ENCODE measurements at places on chromosomes 1 and 21.
A peak's percentile ranks its signal among the peaks of the same experiment; 100 is the strongest.

- ATAC-seq: no peak
Measured at GRCh38 chr1:179774000-179774399, 30.9 kb downstream of the FAM163A start.

DNA sequence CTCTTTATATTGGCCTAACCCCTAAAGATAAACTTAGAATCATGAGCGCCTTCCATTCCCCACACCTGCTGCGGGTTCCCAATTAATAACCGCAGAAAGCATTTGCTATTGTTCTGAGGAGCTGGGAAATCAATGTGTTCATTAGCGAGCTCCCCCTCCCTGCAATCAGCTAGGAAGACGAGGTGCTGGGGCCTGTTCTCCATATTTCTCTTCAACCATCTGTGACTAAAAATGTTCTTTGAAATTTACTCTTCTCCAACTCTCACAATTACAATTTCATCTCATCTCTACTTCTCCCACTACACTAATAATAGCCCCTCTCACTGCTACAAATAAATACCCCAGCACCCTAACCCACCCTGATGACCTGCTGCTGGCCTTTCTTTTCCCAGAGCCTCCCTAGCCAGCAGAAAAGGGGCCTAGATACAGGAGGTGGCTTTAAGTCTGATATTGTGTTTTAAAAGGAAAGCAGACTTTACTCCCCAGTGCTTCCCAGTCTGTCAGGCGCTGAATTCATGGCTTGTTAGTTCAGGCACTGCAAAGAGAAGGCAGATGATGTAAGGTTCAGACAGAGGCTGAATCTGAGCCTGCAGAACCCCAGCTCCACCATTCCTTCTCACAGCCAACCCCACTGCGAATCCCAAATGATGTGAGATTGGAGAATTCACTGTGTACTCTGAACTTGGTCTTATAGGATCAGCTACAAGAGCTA is 477.5 kb upstream of the DAB1 start:
- peak; percentile 96 for ATAC-seq

DNA sequence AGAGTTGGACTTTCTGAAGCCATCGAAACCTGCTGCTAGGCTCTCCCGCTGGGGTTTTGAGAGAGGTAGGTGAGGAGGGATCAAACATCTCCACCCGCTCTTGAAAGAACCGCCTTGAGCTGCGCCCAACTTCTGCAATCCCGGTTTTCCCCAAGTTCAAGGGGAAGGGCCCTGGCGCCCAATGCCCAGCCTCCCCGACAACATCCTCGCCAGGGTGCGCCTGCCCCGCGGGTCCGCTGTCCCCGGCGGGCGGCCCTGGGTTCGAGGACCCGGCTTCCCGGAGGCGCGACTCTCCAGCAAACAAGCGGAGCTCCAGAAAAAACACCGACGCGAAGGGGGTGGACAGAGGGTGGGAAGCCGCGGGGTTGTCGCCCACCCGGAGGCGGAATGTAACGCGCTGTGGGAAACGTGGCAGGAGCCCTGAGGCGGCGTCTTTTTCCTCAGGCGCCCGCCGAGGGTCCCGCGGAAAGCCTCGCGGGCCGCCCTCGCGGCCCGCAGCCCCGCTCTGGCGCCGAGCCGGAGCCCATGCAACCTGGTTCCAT is 607 bp downstream of the BTG3 start:
- ATAC-seq: peak; percentile 8

DNA sequence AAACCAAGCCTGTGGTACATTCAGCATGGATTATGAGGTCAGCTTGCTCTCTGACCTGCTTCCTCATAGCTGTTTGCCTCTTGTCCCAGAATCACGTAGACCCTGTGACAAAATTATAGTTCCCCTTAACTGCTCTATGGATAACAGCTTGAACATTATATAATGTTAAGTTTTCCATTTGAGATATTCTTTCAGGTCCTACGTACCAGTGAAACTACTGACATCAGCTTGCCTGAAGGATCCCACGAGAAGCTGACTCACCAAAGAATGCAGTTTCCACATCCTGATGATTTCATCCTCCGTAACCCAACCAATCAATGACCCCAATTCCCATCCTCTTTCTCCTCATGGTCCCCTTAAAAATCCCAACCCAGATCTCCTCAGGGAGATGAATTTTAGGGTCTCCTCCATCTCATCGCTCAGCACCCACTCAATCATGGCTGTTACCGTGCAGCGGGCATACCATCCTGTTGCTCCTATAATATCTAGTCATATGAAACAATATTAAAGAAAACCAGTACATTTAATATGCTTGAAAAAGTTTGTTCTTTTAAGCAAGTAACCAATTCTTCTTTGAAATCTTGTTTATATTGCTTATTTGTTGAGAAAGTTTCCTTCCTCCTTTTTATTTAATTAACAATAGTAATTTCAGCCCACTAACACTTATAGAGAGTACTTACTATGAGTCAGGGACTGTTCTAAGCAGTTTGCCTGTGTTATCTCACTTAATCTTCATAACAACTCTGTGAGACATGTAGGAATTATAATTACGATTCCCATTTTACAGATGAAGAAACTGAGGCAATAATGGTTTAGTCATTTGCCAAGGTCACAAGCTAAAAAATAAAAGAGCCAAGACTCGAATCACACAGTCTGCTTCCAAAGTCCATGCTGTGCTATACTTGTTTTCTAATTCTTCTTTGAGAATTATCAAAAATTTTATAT is 27.4 kb downstream of the CHML start:
- ATAC-seq: peak; percentile 21

DNA sequence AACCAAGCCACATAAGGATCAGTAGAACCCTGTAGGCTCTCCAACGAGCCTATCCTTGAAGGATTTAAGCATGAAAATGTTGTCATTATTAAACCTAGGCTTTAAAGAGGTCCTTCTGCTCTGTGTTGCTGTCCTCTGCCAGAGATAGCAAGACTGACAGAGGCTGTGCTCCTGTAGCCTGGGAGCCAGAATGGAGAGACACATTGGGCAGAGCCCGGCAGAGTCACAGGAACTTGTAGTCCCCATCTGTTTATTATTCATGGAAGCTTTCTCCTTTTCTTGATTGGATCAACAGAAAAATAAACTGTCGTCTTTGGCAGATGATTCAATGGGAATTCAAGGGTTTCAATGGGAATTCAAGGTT is 19.2 kb upstream of the SLAMF1 start:
- no peak for ATAC-seq

- no peak for ATAC-seq
Measured at GRCh38 chr1:20848162-20848561, 61.1 kb upstream of the HP1BP3 start.

DNA sequence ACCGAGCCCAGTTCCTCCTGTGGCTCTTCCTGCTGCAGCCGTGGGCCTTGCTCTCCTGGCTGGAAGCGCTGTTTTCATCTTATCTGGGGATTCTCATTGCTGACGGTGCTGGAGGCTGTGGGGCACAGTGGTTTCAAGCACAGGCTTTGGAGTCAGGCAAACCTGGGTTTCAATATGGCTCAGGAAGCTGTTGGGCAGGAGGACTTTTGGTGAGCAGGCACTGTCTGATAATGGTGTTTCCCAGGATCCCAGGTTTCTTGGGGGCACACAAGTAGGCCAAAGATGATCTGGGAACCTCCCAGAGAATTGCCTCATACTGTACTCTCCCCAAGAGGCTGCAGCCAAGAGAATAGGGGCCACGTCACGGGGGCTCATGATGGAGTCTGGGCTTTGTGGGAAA is 105.6 kb upstream of the TRABD2B start:
- ATAC-seq: no peak

- ATAC-seq: no peak
Measured at GRCh38 chr1:93751377-93752250, 70.0 kb upstream of the BCAR3 start.

- ATAC-seq: no peak
Measured at GRCh38 chr1:186183219-186183618, 191.8 kb downstream of the TPR start.

DNA sequence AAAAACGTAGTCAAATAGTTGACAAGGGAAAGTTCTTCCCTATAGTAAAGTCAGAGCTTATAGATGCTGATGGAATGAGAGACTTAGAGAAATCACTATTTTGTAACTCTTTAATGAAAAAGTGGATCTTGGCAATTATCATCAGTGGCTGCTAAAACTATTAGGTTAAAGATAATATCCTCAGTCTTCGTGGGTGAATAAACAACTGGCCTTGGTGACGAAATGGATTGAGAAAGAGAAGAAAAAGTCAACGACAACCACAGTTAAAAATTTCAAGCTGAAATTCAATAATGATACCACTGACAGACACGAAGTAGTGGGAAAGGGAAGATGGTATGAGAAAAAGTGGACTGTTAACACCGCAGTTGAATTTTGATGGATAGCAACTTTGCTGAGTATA is 90.0 kb upstream of the GNG4 start:
- ATAC-seq: no peak

DNA sequence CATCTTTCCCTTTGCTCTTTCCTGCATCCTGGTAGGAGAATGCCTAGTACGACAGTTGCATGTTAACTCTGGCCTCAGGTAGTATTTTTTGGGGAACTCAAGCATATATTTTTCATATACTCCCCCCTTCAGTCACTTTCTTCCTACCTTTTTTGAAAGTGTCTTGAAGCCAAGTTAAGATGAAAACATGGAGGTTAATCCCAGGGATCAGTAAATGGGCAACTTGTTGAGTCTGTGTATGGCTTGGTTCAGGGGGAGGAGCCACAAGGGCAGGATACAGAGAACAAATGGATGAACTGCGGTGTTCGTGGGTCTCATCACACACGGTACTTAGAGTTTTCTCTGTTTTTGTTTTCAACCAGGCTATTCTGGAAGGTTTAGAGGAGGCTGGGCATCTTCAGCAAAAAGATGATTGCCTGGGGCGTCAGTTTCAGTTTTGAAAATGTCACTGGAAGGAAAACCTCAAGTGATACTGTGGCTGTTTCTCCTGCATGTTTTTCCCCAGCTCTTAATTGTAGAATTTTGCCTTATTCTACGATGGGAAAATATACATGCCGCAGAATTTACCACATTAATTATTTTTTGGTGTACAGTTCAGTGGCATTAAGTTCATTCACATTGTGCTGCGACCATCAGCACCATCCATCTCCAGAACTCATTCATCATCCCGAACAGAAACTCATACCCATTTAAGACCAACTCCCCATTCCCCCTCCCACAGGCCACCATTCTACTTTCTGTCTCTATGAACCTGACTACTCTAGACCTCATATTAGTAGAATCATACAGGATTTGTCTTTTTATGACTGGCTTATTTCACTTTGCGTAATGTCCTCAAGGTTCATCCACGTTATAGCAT is 71.5 kb downstream of the MAP10 start:
- no peak for ATAC-seq

DNA sequence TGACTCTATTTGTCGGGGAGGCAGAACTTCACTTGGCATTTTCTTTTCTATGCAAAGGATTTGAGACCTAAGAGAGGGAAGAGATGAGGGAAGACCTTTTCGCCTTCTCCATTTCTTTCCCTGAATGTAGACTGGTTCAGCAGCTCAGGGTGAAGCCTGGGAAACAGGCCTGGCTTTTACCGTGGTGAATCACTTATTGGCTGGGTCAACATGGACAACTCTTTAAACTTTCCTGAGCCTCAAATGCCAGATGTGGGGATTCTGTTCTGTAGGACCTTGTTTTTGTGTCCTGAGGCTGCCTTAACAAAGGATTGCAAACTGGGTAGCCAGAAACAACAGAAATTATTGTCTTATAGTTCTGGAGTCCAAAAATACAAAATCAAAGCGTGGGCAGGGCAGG is 455.8 kb upstream of the VAMP3 start:
- no peak for ATAC-seq

GRCh38 chr1:151166505-151166956 is 587 bp downstream of the SCNM1 start:
- peak; percentile 8 for ATAC-seq

GRCh38 chr1:151618470-151618869 is 6.6 kb downstream of the SNX27 start:
- no peak for ATAC-seq

DNA sequence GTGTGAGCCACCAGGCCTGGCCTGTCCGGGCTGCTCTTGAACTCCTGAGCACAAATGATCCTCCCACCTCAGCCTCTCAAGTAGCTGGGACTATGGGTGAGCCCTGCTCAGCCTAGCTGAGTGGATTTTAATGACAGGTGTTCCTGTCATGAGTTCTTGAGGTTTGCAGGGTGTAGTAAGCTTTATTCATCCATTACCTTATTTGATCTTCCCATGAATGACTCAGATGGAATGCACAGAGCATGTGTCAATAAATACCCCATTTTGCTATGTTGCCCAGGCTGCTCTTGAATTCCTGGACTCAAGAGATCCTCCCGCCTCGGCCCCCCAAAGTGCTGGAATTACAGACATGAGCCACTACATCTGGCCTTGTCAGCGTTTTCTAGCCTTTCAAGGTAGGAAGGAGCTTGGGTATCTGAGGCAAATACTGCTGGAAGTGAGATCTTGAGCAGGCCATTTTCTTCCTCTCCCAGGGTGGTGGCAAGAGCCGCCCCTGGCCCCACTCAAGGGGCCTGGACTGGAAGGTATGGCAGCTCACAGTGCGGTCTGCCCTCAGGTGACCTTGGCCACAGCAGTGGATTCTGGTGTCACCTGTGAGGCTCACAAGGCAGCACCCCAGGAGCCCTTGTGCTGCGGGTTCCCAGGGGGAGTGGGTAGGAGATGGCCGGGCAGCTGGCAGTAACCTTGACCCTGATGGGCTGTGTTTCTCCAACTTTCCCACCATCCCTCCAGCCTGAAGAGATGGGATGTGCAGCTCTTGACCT is 20.0 kb downstream of the PIK3CD start:
- ATAC-seq: no peak

- peak; percentile 70 for ATAC-seq
Measured at GRCh38 chr1:86950712-86951419, 36.4 kb downstream of the HS2ST1 start.

DNA sequence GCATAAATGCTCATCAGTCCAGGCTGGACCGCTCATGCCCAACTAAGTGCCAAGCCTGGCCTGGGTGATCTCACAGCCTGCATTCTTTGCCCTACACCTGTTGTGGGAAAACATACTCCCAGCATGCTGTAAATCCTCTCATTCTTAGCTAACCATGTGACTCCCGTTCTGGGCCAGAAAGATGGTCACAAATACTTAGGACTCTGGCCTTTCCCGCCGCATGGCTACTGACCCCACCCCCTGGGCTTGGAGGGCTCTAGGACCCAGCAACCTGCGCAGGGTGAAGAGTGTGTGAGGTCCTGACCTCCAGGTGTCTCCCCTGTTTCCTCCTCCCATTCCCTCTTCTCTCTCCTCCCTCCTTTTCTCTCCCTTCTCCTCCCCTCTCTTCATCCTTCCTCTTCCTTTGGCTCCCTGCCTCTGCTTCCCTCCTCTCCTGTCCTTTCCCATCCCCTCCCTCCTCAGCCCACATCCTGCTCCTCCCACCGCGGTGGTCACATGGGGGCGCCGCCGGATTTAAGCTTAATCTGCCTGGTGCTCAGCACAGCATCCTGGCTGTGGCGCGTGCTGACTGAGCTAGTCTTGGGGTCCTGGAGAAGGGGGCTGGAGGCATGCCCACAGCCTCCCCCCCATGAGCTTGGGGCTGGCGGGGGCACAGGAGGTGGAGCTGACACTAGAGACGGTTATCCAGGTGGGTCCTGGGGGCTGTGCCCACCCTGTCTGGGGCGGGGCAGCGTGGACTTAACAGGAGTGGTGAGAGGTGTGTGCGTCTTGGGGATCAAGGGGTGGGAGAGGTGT is at the start of gene CROCC:
Gene CROCC (plus strand): TSS at position 541 of the 795 bp plus-strand sequence. CDS start 88 bp downstream, at position 629.
- ATAC-seq: peak; percentile 80

- ATAC-seq: peak; percentile 85
Measured at GRCh38 chr1:100188617-100189016, 10.6 kb upstream of the LRRC39 start.

GRCh38 chr1:224579526-224579925 is 36.6 kb upstream of the CNIH3 start:
- ATAC-seq: peak; percentile 96

- ATAC-seq: no peak
Measured at GRCh38 chr1:12380326-12381249, 150.8 kb downstream of the VPS13D start.

Measured in motor neuron (in vitro differentiated cells).